ENCODE measurements at places on chromosomes 12 and 14.

GRCh38 chr12:45774508-45775162 is 45.1 kb downstream of the ARID2 start:
- no peak for DNase-seq

DNA sequence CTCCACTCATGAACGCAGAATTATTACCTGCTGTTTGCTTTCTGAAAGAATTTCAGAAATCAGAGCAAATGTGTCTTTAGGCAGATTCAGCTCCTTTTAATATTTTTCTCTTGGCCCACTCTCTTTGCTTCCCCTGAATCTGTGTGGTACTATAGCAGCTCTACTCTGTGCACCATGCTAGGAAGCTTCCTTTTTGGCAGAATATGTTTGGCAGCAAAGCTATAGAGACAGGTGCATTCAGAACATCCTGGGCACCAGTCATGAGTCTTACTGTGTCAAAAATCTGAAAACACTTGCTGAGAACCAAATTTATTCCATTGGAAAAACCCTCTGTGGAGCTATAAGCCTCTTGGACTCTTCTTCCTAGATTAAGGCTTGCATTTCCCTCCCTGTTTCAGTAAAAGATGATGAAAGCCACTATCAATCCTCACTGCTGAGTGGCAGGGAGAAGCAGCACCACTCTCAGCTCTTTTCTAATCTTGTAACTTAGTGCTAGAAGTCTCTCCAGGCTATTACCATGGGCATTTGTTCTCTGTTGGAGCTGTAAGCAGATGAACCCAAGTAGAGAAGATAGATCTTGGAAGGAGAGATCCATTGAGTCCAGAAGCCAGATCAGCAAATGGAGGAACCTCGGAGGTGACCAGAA is 18.2 kb downstream of the CIPC start:
- no peak for DNase-seq

- DNase-seq: no peak
Observed at GRCh38 chr14:70822530-70823185, 13.3 kb upstream of the MAP3K9 start.

GRCh38 chr12:30257618-30258017 is 438.1 kb downstream of the IPO8 start:
- DNase-seq: no peak

DNA sequence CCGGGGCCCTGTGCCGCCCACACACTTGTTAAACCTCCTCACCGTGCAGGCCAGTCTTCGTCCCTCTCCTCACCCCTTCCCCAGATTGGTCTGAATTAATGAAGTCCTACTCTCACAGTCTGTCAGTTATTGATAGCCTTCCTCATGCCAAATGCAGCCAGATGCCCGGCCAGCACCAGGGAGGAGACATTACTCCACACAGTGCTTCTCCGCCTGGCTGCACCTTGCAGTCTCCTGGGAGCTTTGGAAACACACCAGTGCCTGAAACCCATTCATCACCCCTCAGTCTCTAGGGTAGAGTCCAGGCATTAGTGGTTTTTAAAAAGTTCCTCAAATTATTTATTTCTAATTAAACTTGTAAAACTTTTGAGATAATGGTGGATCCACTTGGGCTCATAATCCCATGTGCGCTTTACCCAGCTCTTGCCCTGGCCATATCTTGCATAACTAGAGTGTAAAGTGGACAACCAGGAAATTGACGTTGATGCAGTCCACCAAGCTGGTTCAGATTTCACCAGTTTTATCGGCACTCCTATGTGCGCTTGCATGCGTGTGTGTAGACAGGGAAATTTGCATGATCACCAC is 38.2 kb upstream of the TSPAN9 start:
- DNase-seq: no peak

DNA sequence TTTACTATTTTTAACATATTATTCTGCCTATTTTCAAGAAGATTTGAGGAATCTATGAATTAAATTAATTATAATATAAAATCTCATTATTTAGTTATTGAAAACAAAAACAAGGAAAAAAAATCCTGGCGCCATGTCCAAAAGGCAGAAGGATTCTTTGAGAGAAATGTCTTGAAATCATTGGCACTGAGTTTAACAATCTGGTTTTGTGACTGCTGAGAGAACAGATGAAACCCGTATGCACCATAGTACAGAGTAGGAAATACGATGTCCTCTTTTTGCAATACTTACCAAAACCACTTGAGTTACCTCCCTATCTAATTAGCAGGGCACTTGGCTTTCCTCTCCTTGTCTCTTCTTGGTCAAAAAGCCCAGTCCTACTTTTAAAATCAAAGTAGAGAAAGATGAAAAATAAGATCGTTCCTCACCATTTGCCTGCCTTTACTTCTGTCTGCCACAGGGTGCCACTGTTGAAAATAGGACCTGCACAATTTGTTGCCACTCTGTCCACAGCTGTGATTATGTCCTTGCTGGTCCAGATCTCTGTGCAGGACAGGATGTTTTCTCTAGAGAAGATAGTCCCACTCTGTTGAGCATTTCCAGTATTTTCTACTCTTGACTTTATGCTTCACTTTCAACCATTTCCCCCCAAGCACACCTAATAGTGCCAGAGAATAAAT is 179.7 kb downstream of the PDZRN4 start:
- no peak for DNase-seq

GRCh38 chr14:71952381-71953363 is 20.4 kb downstream of the RGS6 start:
- DNase-seq: no peak

GRCh38 chr14:49853158-49853477 is 530 bp upstream of the NEMF start:
- no peak for DNase-seq

DNA sequence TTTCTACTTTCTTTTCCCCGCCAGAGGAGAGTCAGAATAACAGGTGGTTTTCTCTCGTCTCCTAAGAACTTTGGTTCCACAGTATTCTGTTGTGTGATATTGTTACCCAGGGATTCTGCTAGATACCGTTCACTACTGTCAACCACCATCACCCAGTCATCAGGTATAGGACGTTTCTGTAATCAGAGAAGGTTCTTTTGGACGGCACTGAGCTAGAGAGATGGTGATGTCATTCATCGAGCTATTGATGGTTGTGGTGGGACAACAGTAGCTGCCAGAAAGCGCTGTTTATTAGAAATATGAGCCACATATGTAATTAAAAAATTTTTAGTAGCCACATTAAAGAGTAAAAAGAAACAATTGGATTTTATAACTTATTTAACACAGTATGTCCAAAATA is 17.0 kb downstream of the ERC1 start:
- DNase-seq: no peak

DNA sequence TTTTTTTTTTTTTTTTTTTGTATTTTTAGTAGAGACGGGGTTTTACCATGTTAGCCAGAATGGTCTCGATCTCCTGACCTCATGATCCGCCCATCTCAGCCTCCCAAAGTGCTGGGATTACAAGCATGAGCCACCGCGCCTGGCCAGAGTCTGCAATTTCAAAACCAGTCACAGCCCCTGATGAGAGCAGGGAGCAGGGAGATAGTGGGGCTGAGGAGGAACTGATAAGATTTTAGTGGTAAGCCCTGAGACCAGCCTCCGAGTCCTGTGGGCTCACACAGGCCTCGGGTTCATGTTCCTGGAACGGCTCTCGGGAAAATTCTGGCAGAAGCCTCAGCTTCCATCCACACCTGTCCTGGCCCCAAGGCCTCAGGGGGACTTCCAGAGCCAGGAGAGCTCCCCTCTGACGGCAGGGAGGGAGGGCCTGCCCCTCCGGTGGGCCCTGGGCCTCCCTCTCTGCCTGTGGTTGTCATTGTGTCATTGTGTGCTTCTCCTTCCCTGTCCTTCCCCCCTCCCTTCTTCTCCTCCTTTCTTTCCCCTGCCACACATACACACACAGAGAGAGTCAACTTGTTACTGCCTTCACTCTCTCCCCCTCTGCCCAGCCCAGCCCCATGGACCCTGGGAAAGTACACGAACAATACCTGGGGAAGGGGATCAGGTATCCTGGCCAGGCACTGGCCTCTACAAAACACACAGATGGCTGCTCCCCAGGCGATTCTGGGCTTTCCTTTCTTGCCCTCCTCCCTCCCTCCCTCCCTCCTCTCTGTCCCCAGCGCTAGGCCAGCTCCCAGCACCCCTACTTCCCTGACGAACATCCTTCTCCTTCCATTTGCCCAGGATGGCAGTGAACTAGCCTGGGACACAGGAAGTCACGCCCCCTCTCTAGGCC is 294.1 kb downstream of the DPF3 start:
- DNase-seq: no peak

- no peak for DNase-seq
Observed at GRCh38 chr14:71566276-71566675, 366.0 kb upstream of the RGS6 start.

GRCh38 chr12:5777451-5777850 is 167.6 kb downstream of the ANO2 start:
- DNase-seq: no peak

- no peak for DNase-seq
Observed at GRCh38 chr12:7642876-7643309, 22.8 kb downstream of the APOBEC1 start.

GRCh38 chr14:103552846-103553210 is 9.6 kb downstream of the BAG5 start:
- no peak for DNase-seq

DNA sequence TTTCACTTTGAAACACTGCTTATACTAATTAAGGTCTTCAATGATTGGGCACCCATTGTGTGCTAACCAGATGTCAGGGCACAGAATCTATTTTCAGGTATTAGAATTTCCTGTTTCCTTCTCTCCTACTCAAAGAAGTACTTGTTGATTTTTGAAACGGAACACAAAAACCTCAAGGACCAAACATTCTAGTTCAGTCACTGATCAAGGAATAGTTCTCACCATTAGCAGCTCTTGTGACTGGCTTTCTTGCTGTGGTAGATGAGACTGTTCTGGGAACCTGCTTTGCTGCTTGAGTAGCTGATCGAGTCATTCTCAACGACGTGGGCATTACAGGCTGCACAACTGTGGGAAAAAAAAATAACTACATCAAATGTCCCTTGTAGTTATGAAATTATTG is 11.0 kb downstream of the DLGAP5 start:
- DNase-seq: no peak

DNA sequence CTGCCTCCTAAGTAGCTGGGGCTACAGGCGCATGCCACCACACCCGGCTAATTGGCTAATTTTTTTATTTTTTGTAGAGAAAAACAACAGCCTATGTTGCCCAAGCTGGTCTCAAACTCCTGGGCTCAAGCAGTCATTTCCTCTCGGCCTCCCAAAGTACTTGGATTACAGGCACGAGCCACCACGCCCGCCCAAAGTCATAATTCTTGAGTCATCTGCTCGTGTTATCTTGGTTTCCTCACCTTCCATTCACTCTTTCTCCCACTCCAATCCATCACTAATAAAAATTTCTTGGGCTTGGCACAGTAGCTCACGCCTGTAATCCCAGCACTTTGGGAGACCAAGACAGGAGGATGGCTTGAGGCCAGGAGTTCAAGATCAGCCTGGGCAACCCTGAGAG is 32.0 kb downstream of the ITGA7 start:
- no peak for DNase-seq

DNA sequence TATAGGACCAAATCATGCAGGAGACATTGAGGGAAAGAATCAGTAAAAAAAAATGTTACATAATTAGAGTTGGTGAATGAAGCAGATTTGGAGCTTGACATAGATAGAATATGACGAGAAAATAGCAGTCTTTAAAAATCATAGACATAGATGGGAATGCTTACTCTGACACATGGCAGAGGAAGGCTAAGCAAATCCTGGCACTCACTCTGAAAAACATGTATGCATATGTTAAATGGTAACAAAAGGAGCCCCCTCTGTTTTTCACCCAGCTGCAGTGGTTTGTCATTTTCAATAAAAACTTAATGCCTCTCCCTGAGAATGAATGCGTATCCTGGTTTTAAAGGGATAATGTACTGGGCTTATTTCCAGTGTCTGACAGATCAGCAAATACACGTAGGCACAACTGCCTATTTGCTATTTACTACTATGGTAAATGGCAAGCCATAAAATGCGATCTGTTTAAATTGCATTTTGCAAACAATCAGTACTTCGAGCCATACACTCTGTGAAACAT is 561.2 kb upstream of the SEL1L start:
- no peak for DNase-seq

- DNase-seq: no peak
Observed at GRCh38 chr12:109797905-109798669, 35.1 kb downstream of the TRPV4 start.

DNA sequence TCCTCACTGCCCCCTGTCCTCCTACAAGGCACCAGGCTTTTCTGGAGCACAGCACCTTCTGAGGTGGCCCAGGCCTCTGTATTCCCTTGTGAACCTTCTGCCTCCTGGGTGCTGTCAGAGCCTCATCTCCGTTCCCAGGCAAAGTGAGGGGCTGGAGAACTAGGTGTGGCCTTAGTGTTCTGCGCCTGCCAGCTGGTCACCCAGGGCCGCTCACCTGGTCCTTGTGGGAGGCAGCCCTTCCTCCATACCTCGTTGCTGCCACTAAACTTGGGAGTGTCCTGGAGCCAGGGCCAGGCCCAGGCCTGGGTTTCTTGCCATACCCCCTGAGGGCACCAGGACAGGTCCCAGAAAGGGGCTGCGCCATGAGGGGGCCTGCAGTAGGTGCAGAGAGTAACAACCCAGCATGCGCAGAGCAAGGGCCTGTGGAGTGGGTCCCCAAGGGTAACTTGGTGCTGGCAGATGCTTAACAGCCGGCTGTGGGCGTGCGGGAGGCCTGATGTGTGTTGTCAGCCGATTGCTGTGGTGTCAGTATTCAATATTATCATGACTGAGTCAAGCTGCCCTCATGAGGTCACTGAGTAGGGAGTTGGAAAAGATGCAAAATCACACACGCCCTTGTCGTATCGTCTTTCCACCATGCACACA is 17.1 kb downstream of the OTUB2 start:
- DNase-seq: no peak
